ENCODE measurements at places on chromosomes 5 and 9.

GRCh38 chr5:141806626-141807025 is 71.6 kb downstream of the PCDH1 start:
- H3K4me3 ChIP-seq = no peak overlapping the region
- H3K4me1 ChIP-seq = peaks cover 13% of the 10 kb centered on the region
- H3K36me3 ChIP-seq = no peaks in the 10 kb centered on the region
- DNase-seq = no peak
- no peak overlapping the region for H3K27ac ChIP-seq

DNA sequence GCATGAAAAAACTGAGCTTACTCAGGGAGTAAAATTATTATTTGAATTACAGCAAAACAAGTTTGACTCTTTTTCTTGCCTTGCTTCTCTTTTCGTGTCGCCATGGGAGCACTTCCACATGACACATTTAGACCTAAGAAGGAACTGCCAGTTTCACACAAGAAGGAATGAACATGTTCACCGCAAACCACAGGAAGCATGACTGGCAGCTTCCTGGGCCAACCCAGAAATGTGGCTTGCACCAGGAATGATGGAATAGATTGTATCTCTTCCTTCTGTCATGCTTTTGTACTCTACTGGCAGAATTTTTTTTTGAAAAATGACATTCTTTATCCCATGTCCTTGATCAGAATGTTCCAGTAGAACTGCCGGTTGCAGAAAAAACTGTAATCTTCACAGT is 32.9 kb upstream of the MAN2A1 start:
- H3K4me3 ChIP-seq = no peak overlapping the region
- H3K36me3 ChIP-seq = no peaks in the 10 kb centered on the region
- peak; percentile 34 for DNase-seq
- H3K27me3 ChIP-seq = no peaks in the 10 kb centered on the region

DNA sequence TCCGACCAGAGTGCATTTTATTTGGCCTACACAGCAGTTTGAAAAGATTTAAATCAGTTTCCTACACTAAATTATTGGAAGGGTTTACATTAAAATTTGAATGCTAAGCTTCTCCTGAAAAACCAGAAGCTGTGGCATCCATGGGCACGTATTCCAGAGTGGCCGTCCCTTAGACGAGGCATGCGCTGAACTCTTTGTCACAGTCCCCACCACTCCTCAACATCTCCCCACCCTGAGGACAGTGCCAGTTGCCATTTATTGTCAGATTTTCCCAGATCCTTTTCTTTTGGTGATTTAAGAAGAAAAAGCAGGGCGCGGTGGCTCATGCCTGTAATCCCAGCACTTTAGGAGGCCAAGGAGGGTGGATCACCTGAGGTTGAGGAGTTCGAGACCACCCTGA is 39.9 kb upstream of the UNC5A start:
- H3K36me3 ChIP-seq = no peaks in the 10 kb centered on the region
- H3K27me3 ChIP-seq = peaks cover 8% of the 10 kb centered on the region
- no peak for DNase-seq
- no peak overlapping the region for H3K4me3 ChIP-seq
- H3K27ac ChIP-seq = no peak overlapping the region
- H3K4me1 ChIP-seq = no peaks in the 10 kb centered on the region

DNA sequence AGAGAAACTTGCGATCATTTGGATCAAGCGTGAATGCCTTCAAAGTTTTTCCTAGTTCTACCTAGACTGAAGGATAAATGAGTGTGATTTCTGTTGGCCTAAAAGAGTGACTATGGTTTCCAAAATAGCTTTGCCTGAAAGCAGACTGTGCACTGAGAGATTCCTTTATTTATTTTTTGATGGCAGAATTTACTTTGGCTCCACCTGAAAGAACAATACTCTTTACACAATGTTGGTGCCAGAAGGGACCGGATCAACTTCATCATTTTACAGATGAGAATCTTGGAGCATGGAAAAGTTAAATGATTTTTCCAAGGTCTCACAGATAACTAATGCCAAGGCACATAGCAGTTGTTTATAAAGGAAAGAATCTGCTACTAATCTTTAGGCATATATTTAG is 199.6 kb downstream of the KCTD16 start:
- H3K27me3 ChIP-seq = no peaks in the 10 kb centered on the region
- H3K36me3 ChIP-seq = no peaks in the 10 kb centered on the region
- H3K27ac ChIP-seq = no peak overlapping the region
- no peak for DNase-seq
- H3K4me1 ChIP-seq = no peaks in the 10 kb centered on the region

DNA sequence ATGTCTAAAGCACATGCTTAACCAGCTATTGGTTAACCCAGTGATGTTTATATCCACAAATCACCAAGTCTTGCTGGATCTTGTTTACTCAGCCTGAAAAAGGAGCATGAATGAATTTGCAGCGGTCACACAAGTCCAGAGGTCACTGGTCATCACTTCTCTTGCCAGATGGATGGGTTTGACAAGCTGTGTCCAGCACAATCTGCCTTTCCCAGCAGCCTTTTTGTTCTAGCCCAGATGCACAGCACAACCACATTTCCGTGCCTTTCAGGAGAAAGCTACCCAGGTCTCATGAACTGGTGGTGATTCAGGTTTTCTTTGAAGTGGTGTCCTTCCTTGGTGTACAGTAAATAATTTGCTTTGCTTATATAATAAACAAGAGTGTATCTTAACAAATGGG is 32.1 kb downstream of the TMEM252 start:
- H3K36me3 ChIP-seq = no peaks in the 10 kb centered on the region
- no peaks in the 10 kb centered on the region for H3K4me1 ChIP-seq
- H3K4me3 ChIP-seq = no peak overlapping the region
- DNase-seq = no peak
- H3K27me3 ChIP-seq = no peaks in the 10 kb centered on the region
- no peak overlapping the region for H3K27ac ChIP-seq

DNA sequence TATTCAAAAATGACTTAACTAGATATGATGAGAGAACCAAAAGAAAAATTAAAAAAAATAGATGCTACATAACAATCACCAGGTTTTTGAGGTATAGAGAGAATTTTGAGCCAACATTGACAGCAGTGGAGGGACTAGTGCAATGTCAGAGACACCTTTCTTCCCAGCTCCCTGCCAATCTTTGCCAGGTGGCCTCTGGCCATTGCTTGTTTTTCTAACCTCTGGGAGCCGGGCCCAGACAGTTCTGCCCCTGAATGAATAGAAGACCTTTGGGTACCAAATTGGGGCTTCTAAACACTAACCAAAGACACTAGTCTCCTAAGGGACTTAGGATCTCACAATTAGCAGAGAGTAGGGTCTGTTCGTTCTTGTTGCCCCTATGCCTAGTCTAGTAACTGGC is 33.4 kb downstream of the FOXD1 start:
- peaks cover 45% of the 10 kb centered on the region for H3K27me3 ChIP-seq
- H3K36me3 ChIP-seq = no peaks in the 10 kb centered on the region
- no peak overlapping the region for H3K27ac ChIP-seq
- H3K4me3 ChIP-seq = no peak overlapping the region

DNA sequence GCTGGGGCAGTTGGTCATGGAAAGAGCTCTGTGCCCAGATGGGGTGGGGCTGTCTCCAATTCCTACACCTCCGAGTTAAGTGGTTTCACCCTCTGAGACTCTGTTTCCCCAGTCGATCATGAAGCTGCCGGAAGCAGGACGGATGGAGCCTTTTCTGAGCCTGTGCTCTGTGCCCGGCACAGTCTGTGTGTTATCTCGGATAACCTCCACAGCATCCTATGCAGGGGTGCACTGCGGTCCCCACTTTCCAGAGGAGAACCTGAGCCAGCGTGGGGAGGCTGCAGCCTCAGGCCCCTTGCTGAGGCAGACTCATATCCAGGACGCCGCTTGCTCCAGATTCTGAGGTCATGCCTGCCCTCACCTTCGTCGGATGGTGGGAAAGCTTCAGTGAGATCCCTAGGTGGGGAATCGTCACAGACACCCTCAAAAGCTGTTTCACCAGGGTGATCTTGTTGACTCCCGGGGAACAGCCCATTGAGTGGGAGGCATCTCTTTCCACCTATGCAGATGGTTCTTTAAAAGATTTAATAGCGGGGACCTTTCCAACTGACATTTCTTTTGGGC is 6.9 kb upstream of the COL5A1 start:
- DNase-seq = no peak
- no peak overlapping the region for H3K4me3 ChIP-seq
